ENCODE measurements at places on chromosomes 2 and 18.

DNA sequence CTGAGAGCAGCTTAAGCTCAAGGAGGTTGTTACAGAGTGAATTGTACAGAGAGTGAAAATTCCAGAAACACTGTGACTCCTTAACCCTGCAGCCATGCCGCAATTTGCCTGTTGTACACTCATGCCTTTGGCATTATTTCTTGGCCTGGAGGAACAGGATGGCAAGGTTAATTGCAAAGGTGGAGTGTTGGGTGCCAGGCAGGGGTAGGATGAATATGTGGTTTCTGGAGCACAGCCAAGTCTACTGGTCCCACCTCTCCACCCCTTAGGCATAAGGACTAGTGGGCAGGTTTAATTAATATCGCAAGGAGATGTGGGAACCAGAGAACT, 250.2 kb downstream of the LRRTM1 start:
- DNase-seq, result no peak

- DNase-seq, result no peak
Measured at GRCh38 chr18:13548106-13548819, 178.1 kb downstream of the FAM210A start.

DNA sequence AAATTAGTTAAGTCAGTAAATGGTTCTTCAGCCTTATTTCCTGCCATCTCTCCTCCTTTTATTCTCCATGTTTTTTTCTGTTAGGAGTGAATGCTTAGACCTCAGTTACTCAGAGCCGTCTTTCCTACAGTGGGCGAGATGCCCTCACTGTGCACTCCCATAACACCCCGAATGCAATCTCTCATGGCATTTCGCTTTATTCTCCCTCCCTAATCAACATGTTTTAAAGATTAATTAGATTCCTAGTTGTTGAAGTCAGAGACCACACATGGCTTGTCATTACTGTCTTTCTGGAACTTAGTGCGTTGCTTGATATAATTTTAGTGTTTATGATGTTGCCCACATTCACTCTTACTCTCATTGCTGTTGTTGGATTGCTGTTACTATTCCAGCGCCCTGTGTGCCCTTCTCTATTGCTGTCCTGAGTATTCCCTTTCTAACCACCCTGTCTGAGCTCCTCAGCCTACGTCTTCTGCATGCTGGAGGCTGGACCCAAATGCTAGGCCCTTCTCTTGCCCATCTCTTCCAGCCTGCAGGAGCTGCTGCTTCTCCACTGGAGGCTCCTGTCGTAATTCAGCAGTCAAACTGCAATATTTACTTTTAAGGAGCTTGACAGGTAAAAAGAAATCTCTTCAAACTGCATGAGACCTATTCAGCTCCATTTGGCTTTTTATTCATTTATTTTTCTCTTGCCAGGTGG, 99.3 kb downstream of the MAP2 start:
- no peak for DNase-seq

GRCh38 chr2:120990451-120990871, 254.8 kb downstream of the GLI2 start:
- DNase-seq, result no peak

DNA sequence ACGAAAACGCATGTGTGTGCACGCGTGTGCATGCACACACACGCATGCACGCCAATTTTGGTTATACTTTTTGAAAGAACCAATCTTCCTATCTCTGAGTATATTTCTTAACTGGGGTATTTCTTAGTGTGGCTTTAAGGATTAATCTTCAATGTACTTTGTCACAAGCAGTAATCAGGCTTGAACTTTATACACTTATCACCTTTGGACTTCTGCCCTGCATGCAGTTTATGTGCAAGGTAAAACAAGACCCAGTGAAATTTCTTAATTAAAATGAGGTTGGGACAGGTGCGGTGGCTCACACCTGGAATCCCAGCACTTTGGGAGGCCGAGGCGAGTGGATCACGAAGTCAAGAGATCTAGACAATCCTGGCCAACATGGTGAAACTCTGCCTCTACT, 85.3 kb downstream of the OSBPL6 start:
- DNase-seq, result no peak

DNA sequence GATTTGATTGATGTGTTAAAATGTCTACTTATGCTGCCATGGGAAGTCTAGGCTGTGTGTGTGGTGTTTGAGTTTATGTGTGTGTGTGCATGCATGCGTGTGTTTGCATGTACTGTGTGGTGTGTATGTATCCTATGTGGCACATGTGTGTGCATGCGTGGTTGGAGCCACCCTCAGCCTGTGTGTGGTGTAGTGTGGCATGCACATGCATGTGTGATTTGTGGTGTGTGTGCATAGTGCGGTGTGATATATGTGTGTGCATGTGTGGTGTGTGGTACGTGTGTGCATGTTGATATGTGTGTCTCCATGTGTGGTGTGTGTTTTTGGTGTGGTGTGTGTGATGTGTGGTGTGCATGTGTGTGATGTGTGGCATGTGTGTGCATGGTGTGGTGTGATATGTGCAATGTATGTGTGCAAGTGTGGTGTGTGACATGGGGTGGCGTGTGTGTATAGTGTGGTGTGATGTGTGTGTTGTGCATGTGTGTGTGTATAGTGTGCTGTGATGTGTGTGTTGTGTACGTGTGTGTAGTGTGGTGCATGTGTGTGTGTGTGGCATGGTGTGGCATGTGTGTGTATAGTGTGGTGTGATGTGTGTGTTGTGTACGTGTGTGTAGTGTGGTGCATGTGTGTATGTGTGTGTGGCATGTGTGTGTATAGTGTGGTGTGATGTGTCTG, 66.6 kb upstream of the HDAC4 start:
- no peak for DNase-seq

DNA sequence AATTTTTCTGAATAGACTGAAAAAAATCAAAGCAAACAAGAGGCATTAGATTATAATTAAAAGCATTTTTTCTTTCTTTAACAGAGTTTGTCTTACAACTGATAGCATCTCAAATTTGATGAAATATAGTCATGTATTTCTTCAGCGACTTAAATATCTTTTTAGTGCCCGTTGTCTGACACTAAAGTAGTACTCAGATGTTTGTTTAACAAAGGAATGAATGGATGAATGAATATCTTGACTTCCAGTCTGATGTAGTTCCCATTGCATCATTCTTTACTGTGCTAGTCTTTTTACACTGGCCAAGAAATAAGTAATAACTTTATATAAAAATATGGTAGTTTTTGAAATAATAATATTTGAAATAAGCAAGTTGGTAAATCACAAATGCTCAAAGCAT, 111.1 kb downstream of the TTC27 start:
- no peak for DNase-seq

DNA sequence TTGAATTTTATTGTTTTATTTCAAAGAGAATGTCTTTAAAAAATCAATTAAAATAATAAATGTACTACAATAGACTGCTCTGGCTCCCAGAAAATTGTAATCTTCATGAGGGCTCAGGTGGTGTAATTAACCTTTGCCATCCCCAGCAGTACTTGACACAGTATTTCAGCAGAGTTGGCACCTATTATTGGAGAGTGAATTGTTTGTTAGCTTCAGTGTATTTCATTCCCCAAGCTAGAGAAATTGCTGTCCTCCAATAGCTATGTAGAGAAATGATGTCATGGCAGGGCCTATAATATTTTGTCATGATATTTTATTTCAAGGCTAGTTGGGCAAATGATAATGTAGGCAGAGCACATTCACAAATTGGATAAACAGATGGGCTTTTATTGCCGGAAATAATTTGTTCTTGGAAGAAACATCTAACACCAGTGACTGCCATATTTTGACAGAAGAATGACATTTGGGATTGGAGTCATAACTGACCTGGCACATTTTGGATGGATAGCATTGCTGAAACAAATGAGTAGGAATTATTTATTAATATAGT, 712.0 kb upstream of the NXPH2 start:
- DNase-seq, result no peak

- no peak for DNase-seq
Measured at GRCh38 chr2:96770442-96771202, 9.9 kb downstream of the CNNM4 start.

DNA sequence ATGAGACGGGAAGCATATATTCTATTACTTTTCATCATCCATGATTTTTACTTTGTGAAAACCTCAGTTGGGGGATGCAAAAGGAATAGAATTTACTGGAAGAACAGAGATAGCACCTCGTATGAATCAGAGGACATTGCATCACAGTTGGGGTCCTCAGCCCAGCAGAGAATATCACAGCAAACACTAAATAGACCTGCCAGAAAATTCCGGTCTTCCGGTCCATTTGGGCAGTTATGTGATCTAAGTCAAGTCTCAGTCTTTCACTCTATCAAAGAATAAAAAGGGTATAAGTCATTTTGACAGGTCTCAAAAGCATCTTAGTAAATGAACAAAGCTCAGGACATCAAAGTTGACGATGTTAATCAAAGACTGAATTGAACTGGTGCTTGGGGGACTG, 1100.6 kb downstream of the DPP10 start:
- no peak for DNase-seq

- no peak for DNase-seq
Measured at GRCh38 chr2:31269087-31269486, 35.1 kb downstream of the EHD3 start.

DNA sequence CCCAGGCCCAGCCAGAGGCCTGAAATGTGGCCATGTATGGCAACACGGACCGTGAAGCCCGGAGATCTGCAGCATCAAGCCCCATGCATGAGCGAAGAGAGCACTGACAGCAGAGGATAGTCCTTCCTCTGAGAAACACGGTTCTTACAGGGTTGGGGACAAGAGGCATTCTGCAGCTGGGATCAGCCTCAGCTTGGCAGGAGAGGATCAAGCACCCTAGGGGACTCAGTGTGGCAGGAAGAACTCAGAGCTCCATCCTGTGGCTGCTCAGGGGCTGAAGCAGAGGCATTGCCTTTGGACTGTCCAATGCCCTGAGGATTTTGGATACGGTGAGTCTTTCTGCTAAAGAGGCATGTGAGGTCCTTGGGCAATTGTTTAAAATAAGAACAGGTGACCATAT, 368.7 kb downstream of the ZNF516 start:
- no peak for DNase-seq

DNA sequence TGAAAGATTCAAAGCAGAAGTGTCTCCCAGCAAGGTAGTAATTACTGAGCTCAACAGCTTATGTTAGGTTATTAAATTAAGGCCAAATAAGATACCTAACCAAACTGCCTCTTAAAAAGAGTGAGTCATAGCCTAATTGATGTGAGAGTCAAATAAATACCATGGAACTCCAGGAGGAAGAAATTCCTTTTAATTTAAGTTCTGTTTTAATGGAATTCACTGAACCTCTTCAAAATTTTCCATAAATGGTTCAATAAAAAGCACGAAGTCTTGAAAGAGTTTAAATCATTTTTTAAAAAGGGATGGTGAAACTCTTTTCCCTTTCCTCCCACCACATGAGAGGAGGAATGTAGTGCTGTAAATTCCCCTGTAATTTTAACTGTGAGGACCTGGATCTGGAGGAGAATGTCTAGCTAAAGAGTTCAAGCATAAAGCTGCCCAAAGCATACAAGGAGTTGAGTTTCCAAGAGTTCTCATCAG, 180.8 kb upstream of the MMADHC start:
- no peak for DNase-seq

- DNase-seq, result no peak
Measured at GRCh38 chr2:120759543-120760331, 24.1 kb downstream of the GLI2 start.

GRCh38 chr2:187091664-187092063, 242.7 kb upstream of the ZSWIM2 start:
- DNase-seq, result no peak

GRCh38 chr2:181573140-181573736, 83.7 kb downstream of the CERKL start:
- no peak for DNase-seq

GRCh38 chr2:215429424-215429823, 6.4 kb downstream of the FN1 start:
- no peak for DNase-seq

DNA sequence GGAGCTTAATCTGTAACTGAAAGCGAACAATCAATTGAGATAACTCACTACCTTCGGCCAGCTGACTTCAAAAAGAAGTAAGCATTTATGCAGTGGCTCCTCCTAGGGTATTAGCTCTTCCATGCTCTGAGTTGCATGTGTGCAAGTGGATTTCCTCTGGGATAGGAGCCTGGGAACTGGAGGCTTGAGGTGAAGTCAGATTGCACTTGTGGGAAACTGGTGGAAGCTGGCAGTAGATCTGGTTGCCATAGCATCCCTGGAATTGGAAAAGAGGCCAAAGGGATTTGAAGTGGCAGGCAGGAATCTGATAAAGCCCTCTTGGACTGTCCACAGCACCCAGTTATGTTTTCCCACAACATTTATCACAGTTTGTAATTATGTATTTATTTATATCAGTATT, 50.6 kb upstream of the FMNL2 start:
- DNase-seq, result no peak

DNA sequence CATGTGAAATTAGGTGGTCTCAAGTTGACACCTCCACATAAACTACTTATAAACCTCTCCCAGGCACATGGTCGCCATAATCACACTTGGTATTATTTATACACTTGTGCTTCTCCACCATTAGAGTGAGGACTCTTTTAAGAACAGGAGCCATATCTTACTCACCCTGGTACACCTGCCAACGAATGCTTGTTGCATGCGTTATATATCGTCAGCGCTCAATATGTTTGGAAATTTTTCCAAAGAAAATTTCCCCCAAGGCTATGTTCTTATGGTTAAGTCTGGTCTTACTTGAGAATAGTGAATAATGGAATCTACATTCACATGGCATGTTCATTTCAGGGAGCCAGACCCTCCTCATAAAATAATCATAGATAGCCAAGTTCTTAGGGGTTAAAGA, 271.7 kb downstream of the BCL11A start:
- DNase-seq, result no peak

GRCh38 chr2:128607911-128608506, 289.3 kb upstream of the HS6ST1 start:
- DNase-seq, result no peak

GRCh38 chr2:15974565-15975260, 34.4 kb downstream of the MYCN start:
- DNase-seq, result no peak

- DNase-seq, result no peak
Measured at GRCh38 chr2:193868132-193868531, 1673.4 kb upstream of the TMEFF2 start.

DNA sequence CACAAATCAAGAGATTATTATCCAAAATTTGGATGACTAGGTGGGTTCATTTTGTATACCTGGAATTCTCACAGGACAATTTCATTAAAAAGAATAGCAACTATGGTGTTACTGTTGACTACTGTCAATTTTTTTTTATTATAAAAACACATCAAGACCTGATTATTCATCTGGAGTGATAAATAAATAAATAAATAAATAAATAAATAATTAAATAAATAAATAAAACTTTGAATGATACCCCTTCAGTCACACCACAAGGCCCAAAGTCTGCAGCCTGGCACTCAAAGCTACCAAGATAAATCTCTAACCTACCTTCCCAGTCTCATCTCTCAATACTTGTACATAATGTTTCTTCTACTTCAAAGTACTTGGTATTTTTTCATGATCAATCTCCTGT, 294.0 kb upstream of the KLHL29 start:
- DNase-seq, result no peak

GRCh38 chr2:166614503-166614902, 120.5 kb upstream of the SCN7A start:
- DNase-seq, result no peak

DNA sequence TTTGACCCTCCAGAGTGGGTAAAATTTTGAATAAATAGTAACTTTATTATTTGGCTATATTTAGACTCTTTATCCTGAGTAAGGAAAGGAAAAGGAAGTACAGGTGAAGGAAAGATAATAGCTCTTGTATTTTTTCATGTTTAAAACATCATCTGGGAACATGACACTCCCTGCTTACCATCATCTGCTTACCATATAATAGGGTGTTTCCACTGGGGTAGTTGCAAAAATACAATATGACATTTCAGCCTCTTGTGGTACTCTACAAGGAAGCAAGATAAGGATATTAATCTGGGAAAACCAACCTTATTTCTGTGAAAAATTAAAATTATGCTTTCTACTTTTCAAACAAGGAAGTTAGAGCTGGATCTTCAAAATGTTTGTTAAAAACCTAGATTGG, 9.9 kb downstream of the RELCH start:
- no peak for DNase-seq

Measured in stimulated activated CD8-positive, alpha-beta memory T cell treated with anti-CD3 and anti-CD28 coated beads, Interleukin-7, amount 100 ng/mL, for 1 hour (primary cell).